ENCODE measurements at places on chromosomes 6 and 20.

GRCh38 chr6:34246563-34247391 lies 2.0 kb downstream of the SMIM29 start:
- no peak for DNase-seq

DNA sequence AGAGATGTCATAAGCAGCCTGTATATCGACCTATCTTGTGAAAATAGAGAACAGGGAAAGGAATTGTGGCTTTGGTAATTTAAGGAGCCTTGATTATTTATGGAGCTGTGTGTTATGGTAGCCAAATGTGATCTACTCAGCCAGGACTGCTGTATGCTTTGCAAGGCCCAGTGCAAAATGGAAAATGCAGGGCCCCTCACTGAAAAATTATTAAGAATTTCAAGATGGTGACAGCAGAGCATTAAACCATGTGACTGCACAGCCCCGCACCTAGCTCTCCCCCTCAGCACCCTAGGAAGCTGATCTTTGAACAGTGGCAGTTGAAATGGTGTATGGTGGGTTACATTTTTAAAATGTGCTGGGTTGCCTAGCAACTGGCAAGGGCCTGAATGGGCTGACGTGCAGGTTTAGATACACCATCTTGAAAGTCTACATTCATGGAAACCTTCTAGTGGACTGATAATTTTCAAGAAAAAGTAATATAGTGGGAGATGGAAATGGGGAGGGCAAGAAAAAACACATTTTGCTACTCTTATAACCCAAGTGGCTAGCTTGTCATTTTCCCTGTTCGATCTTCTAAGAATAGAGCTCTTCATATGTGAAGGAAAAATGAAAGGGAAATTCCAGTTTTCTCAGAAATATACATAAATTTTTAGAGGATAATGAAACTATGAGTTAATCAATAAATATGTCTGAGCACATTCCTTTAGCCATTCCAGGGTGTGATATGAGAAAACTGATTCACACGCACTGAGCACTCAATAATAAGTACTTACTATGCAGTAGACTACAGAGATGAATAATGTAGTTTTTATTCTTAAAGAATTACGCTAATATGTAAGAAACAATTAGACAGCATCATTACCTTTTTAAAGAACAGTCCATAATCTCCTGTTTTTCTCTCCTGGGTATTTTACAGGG lies 208.0 kb downstream of the ARHGAP18 start:
- DNase-seq, result no peak

- no peak for DNase-seq
Observed at GRCh38 chr6:146161664-146162063, 132.8 kb downstream of the GRM1 start.

DNA sequence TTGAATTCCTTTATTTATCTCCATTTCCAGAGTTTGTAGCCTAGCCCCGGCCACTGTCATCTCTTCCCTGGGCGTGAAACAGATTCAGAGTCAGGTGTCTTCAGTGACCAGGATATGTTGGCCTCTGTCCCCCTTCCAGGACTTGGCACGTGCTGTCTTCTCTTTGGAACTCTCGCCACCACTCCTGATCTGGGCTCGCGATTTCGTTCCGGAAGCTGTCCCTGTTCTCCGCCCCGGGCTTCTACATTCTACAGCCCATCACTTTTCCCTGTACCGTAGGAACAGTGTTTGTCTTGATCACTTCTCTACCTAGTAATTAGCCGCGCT lies 739 bp downstream of the GSS start:
- no peak for DNase-seq

GRCh38 chr20:63822276-63822696 lies 8.8 kb downstream of the ZBTB46 start:
- DNase-seq, result no peak

GRCh38 chr20:37378785-37379598 lies 33.1 kb downstream of the SRC start:
- DNase-seq, result no peak

GRCh38 chr6:51147756-51148155 lies 329.1 kb downstream of the TFAP2B start:
- no peak for DNase-seq

GRCh38 chr20:34979366-34980153 lies 23.9 kb downstream of the MYH7B start:
- no peak for DNase-seq

DNA sequence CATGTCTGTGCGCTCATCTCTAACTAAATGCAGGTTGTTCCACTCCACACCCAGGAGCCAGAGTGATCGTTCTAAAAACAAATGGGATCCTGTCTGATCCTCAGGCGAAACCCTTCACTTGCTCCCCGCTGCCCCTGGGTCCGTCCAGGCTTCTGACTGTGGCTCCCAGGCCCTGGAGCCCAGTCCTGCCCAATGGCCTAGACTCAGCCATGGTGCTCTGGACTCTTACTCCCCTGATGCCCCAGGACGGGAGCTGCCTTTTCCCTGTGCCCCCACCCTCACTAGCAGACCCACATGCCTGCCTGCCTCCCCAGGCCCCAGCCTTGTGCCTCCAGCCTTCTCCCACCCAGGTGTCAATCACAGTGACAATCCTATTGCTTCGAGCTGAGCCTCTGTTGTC lies 256.7 kb downstream of the BMP7 start:
- no peak for DNase-seq

DNA sequence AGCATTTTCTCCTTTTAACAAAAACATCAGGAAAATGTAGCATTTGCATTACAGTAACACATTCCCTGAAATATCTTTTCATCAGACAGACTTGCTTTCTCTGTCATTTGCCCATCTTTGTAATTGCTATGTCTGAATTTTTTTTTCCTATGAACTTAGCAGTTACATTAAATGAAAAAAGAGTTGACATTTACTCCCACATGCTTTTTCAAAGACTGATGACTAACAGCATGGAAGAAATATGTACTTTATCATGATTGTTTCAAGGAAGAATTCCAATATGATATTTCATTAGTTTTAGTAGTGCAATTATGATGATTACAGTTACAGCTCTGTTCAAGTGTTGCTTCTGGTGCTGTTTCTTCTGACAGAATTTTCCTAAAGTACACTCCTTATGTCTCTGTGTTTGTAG lies 864.5 kb upstream of the MAN1A1 start:
- DNase-seq, result no peak

DNA sequence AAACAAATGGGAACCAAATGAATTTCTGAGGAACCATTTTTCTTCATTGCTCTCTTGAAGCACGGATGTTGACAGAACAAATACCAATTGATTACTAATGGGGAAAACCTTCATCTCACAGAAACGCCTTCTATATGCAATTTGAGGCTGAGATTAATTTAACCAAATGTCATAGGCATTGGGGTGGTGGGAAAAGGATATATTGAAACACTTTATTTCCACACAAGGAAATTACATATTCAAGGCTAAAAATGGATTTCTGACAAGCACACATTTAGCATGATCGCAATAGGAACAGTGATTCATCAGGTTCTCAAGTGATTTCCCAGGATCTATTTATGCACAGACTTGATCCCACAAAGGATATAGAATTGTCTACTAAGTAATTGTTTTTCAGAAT lies 88.9 kb downstream of the COL12A1 start:
- no peak for DNase-seq

- no peak for DNase-seq
Observed at GRCh38 chr20:17594443-17594842, 24.6 kb downstream of the DSTN start.

DNA sequence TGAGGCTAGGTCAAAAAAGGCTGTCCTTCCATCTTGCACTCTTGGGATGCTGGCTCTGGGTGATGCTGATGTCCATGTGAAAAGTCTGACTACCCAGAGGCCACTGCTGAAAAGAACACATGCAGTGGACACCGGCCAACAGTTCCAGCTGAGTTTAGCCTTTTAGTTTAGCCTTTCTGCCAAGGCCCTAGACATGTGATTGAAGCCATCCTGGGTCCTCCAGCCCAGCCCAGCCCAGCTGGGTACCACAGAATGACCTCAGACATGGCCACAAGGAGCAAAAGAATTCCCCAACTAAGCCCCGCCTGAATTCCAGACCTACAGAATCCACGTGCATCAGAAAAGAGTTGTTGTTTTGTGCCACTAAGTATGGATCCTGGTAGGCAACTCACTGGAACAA lies 17.4 kb downstream of the PIGT start:
- no peak for DNase-seq

DNA sequence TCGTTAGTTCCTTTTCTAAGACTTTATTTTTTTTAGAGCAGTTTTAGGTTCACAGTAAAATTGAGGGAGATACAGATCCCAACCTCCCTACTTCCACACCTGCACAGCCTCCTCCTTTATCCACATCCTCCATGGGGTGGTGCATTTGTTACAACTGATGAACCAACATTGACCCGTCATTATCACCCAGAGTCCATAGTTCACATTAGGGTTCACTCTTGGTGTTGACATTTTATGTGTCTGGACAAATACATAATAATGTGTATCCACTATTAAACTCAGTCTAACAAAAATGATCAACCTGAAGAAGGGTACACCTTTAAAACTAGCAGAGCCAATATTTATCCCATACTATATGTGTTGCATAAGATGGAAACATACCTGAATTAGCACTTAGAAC lies 130.4 kb upstream of the CCDC28A start:
- DNase-seq, result no peak

GRCh38 chr6:159052720-159053119 lies 7.9 kb upstream of the TAGAP start:
- DNase-seq, result no peak

GRCh38 chr20:22339091-22339881 lies 245.1 kb downstream of the FOXA2 start:
- DNase-seq, result no peak

GRCh38 chr6:108638993-108639392 lies 78.3 kb downstream of the FOXO3 start:
- DNase-seq, result no peak

- DNase-seq, result no peak
Observed at GRCh38 chr6:29530671-29531310, 28.7 kb downstream of the UBD start.

- DNase-seq, result no peak
Observed at GRCh38 chr6:65191471-65191870, 515.6 kb downstream of the EYS start.

DNA sequence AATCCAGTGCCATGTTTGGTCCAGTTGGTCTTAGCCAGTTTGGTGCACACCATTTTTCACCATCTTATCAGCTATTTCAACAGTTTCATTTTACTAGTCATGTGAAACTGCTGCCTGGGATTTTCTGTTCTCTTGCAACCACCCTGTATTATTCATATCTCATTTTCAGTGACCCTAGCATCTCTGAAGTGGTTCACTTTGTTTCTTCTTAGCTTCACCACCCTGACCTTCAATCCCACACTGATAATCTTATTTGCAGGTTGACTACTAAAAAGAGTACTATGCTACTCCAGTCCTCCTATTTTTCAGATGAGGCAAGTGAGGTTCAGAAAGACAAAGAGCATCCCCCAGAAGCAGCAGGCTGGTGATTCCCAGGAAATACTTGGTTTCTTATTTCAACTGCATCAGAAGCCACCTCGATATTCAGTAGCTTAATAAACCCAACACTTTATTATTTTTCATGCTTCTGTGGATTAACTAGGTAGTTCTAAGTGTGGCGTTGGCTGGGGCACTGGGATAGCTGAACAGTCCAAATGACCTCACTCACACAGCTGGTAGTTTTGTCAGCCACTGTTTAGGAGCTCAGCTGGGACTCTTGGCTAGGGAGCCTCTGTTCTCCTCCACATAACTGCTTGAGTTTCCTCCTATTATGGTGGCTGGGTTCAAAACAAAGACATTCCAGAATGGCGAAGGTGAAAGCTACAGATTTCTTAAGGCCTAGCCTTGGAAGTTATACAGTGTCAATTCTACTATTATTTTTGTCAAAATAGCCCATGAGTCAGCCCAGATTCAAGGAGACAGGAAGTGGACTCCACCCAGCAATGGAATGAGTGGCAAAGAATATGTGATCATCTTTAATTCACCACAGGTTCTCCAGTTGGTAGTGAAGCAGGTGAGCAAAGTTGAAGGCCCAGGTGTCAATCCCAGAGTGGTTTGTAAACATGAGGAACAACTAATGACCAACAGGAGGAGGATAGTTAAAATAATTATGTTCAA lies 40.6 kb downstream of the BPIFB4 start:
- no peak for DNase-seq

GRCh38 chr6:41689171-41690008 lies 46.0 kb downstream of the TFEB start:
- DNase-seq, result no peak

DNA sequence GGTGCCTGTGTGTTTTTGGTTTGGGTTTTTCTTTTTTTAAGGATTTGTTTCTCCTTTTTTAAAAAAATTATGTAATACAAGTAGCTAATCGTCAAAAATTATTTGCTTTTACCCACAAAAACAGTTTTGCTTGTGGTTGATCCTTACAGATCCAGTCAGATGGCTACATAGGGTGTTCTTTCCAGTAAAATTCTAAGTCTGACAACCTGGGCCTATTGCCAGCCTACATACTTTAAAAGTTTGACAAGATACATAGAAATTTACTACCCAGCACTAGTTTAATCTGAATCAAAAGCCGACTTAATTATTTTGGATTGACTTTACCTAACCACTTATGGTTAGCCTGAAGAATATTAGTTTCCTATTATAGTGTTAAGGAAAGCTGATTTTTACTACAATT lies 2.1 kb upstream of the SOX4 start:
- no peak for DNase-seq

- DNase-seq, result no peak
Observed at GRCh38 chr6:169959136-169960002, 207.9 kb downstream of the ERMARD start.

DNA sequence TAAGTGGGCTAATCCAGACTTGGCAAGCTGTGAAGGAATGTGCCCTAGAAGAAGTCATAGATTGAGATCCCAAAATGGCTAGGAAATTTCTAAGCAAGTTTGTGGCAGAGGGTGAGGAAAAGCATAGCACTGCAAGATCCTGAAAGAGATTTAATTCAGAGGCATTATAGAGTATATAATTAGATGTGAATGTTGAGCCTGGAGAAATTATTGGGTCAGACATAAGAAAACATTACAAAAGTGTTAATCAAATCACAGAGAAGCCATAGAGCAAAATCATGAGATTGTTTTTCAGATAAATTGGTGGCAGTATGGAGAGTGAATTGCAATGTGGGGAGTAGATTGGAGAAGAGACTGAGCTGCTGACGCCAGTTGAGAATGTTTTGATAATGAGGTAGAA lies 90.0 kb downstream of the CD2AP start:
- DNase-seq, result no peak

All from esophagus squamous epithelium (tissue), 5 donors.